ENCODE measurements at places on chromosomes 4 and X. TPM values are rescaled to one million over a fixed set of nuclear protein-coding genes. Genes with fewer than 3 reads are reported as not detected.

Gene CLGN
- 0.11 TPM for total RNA-seq

- H3K27ac ChIP-seq: no peak overlapping the region
- peaks cover 28% of the 10 kb centered on the region for H3K36me3 ChIP-seq
- DNase-seq: no peak
- H3K4me1 ChIP-seq: no peaks in the 10 kb centered on the region
Measured at GRCh38 chr4:122309988-122310626, 68.7 kb upstream of the ADAD1 start.

- no peak overlapping the region for H3K27ac ChIP-seq
- no peak for DNase-seq
- H3K36me3 ChIP-seq: no peaks in the 10 kb centered on the region
- H3K27me3 ChIP-seq: no peaks in the 10 kb centered on the region
Measured at GRCh38 chrX:100994352-100995281, 25.1 kb downstream of the ARL13A start.

DNA sequence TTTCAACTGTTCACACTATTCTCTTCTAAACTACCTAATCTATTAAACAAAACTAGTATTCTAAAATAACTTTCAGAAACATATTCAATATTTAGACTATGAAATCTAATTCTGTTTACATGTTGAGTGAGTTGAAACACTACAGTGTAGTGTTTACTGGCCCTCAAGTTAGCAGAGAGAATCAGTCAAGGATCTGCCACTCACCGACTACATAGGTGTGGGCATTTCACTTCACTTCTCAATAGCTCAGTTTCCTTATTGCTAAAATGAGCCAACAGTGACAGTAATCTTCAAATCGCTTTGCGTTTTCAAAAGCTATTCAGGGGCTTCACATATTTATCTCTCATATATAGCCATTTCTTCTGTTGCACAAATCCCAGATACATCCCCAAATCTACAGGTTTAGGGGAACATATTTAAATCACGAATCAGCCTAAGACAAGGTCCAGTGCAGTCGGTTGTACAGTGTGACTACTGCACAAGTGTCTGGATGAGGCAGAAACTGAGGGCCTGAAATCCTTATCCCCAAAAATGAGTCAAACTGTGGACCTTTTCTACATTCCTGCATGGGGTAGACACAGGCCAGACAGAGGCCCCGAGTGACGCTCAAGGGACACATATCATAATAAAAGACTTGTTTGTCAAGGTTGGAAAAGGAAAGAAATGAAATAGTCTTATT lies 129.8 kb downstream of the PPP3CA start:
- no peak overlapping the region for H3K27ac ChIP-seq
- no peaks in the 10 kb centered on the region for H3K27me3 ChIP-seq
- H3K4me1 ChIP-seq: no peaks in the 10 kb centered on the region
- H3K4me3 ChIP-seq: no peak overlapping the region
- DNase-seq: no peak
- H3K36me3 ChIP-seq: no peaks in the 10 kb centered on the region

Gene LIAS
- total RNA-seq: 15.3 TPM

Gene ADGRG4
- not detected for total RNA-seq

- H3K27me3 ChIP-seq: peaks cover 5% of the 10 kb centered on the region
- H3K36me3 ChIP-seq: no peaks in the 10 kb centered on the region
- H3K4me3 ChIP-seq: no peak overlapping the region
- no peaks in the 10 kb centered on the region for H3K4me1 ChIP-seq
- H3K27ac ChIP-seq: no peak overlapping the region
Measured at GRCh38 chrX:134933911-134934310, 56.9 kb upstream of the SMIM10 start.

DNA sequence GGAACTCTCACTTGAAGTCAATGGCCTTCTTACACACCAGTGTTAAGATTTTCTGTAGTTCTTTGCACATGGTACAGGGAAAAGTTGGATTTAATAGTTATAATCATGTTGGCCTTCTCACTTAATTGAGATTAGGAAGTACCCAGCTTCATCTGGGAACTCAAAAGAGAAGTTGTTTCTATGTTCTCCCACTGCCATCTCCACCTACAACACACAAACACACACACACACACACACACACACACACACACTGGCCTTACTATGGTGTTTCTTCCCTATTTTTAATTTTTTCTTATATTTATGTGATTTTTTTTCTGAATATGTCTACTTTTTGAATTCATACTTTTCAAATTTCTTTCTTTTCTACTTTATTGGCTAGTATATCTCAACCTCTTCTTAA lies 10.0 kb upstream of the CHIC2 start:
- no peak for DNase-seq
- peaks cover 10% of the 10 kb centered on the region for H3K27me3 ChIP-seq
- H3K4me3 ChIP-seq: no peak overlapping the region
- H3K27ac ChIP-seq: no peak overlapping the region
- H3K36me3 ChIP-seq: no peaks in the 10 kb centered on the region

DNA sequence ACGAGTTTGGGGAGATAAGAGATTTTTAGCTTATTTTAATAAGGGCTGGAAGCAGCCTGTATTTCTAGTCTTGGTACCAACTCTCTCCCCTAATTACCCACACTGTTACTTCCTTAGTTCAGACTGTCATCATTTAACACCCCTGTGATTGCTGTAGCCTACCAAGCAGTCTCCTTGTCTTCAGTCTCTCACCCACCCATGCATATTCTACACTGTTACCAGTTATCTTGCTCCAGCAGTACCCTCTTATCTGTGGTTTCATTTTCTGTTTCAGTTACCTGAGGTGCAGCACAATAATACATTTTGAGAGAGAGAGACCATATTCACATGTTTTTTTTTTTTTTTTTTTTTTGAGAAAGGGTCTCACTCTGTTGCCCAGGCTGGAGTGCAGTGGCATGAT lies 80.2 kb downstream of the DIAPH2 start:
- no peaks in the 10 kb centered on the region for H3K36me3 ChIP-seq
- no peak overlapping the region for H3K27ac ChIP-seq
- H3K4me3 ChIP-seq: no peak overlapping the region
- H3K4me1 ChIP-seq: peaks cover 9% of the 10 kb centered on the region
